ENCODE measurements at places on chromosomes 2 and 18.

DNA sequence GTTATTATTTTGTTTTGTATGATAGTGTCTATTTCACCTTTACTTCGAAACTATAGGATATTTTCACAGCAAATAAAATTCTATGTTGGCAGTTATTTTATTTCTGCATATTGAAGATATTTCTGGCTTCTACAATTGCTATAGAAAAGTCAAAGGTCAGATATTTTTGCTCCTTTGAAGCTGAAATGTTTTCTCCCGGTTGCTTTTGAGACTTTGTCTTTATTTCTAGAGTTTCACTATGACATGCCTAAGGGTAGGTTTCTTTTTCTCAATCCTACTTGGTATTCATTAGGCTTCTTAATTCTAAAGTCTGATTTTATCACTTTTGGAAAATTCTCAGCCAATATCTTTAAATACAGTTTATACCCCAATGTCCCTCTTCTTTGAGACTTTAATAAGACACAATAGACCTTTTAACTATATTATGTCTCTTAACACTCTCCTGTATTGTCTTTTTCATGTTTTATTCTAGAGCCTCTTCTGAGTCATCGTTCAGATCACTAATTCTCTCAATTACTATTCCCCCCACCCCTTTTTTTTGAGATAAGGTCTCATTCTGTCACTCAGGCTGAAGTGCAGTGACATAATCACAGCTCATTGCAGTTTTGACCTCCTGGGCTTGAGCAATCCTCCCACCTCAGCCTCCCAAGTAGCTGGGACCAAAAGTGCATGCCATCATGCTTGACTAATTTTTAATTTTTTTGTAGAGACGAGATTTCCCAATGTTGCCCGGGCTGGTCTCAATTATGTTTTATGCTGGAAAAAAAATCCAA, 50.5 kb downstream of the USP37 start:
- no peak for DNase-seq

DNA sequence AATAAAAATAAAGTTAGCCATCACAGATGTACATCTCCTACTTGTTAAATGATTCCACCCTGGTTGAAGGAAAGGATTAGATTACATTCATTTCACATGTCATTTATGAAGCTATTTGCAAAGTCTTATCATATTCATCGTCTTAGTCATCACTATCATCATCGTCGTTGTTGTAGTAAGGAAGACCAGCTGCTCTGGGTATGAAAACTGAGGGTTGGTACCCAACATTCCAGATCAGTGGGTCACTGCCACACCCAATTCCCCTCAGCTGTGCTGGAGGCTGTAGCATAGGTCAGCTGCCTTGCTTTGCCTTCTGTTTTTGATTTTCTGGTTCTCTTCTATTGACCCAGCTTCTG, 20.9 kb upstream of the CCBE1 start:
- DNase-seq: no peak

- DNase-seq: no peak
These were observed 101.2 kb upstream of the ALK start for GRCh38 chr2:30022444-30023071.

DNA sequence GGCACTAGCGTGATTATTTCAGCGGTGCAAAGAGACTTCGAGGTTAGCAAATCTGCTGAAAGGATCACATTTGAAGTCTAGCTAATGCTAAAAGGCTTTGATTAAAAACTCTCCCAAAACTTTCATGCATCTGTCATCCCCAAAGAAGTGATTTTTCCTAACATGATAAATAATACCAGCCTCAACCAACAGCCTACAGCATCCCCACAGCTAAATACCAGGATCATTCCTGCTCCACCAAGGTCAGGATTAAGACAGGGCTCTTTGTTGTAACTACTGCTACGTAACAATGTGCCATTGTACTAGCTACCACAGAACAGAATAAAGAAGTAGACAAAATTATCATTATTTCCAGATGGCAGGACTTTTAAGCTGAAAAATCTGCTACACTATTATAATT, 1.6 kb downstream of the OR6B3 start:
- no peak for DNase-seq

DNA sequence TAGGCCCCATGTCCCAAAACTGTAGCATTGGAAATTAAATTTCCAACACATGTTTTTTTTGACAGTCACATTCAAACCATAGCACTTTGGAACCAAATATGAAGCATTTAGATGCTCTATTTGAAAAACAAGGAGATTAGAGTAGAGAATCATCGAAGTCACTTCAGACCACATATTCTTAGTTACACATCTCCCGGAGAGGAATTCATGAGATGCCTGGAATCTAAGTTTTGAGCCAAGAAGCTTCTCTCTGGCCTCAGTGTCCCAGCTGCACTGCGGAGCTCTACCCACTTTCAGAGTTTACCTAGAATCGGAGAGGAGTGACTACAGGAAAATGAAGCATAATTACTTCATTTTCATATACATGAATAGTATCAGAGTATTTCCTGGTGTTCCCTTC, 385.9 kb downstream of the TNS1 start:
- no peak for DNase-seq
